Spinal cord (tissue), 10 donors: ENCODE measurements at places on chromosomes 2 and 18.

- no peak for DNase-seq
These were observed 88.4 kb downstream of the DSEL start for GRCh38 chr18:67428158-67428557.

DNA sequence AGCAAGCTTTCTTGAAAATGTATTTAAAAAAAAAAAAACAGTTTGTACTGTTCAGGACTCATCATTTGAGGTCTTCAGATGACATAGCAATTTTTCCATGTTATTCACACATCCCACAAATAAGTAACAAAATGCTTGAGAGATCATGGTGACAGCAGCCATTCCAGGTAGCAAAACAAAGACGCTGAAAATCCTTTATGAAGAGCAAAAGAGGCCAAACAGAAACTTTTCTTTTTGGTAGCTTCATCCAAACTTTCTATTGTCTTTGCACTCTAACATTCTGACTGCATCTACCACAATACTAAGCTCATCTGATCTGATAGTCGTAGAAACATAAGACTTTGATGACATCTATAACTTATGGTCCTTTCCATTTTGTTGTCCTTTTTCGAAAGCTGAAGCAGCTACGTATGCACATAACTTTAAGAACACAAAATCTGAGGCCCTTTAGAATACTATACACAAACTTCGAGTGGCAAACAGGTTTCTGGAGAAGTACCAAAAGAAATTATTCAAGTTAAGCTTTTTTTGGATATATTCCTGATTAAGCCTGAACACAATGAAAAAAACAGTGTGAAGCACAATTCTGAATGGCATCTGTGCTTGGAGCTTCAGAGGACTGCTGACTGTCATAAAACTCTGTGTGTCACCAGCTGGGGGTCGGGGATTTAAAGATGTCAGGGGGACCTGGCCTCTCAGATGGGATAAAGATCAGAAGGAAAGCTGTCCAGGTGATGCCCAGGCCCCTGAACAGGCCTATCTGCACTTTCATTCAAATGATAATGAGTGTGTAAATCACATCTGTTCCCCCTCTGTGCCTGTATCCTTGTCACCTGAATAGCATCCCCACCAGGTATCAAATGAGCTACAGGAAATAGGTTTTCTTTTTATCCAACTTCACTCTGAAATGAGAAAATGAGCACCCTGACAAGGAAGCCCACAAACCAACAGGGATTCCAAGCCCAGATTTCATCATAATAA lies 75.8 kb downstream of the ZEB2 start:
- DNase-seq: peak; percentile 78

DNA sequence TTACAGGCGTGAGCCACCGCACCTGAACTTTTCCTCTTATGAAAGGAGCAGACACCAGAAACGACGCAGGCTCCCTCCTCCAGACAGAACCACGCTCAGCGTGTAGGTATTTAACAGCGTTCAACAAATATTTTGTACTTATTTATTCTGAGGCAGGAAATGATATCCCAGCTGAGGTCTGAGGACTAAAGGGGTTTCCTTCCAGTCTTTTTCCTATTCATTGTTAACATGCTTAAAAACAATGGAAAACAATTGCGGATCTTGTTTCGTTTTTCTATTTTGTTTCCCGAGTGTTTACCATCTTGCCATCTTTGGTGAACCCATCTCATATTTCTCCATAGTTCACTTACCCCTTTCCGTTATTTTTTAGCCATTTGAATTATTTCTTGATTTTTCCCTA lies 43.7 kb upstream of the FOSL2 start:
- no peak for DNase-seq

DNA sequence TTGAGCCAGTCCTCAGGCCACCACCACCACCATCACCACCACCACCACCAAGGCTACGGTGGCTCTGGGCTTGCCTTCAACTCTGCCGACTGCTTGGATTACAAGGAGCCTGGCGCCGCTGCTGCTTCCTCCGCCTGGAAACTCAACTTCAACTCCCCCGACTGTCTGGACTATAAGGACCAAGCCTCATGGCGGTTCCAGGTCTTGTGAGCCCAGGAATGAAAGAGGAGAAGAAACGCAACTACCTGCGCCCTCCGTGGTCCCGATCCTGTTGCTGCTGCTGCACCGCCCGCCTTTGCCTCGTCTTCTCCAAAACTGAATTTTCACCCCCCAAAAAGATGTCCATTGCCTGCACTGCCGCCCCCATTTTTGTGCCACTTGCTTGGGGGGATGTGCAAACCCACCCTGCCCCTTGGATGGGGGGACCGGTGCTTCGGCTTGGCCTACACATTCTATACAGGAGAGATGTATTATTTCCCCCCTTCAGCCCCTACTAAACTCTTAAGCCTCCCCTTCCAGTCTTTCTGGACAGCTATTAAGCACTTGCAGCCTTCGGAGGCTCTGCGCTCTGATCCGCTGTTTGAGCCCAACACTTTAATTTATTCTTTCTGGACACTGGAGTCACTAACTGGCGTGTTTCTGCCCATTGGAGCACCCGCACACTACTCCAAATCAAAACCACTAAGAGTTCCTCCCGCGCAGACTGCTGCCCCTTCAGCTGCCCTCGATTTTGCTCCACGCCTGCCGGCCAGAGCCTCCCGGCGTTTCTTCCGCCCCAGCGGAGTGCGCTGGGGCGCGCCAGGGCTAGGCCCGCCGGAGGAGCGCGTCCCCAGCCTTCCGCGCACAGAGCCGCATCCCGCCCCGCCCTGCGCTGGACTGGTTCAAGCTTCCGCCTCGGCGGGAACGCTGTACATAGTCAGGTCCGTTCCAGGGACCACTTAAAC lies 5.7 kb downstream of the OTX1 start:
- peak; percentile 63 for DNase-seq

DNA sequence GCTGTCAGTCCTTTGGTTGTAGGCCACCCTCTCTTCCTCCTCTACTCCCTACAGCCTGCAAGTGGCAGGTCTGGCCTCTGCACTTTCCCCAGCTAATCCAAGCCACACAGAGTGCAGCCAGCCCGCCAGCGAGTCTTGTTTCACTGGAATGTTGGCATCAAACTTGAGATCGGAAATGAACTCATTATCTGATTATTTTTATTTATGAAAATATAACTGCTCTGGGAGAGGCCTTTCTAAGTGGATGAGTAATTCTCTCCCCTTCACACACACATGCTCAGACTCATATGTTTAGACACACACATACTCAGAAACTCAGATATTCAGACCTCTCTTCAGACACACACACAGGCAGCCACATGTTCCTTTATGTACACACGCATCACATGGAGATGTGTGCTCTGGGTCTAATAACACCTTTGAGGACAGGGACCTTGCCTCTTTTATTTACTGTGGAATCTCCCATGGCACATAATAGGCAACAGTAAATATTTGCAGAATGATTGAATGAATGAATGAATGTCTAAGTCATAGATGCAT lies 151.3 kb downstream of the ZFP36L2 start:
- DNase-seq: no peak

DNA sequence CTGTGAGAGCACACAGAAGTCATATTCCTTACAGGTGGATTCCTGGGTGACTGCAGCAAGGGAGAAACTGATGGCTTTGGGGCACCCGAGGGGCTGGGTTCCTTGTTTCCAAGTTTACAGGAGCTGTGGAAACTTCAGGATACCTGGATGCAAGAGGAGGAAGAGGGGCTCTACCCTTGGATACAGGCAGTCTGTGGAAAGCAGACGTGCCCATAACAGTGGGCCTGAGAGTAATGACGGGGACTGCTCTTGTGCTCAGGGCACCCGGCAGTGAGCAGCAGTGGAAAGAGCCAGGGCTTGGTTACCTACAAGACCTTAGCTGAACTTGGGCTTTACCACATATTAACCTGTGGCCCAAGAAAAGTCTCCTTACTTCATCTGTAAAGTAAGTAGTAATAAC lies 102.2 kb upstream of the TGFA start:
- no peak for DNase-seq

GRCh38 chr2:143440411-143441012 lies 311.3 kb downstream of the ARHGAP15 start:
- DNase-seq: no peak

- DNase-seq: no peak
These were observed 496.1 kb upstream of the SLC39A10 start for GRCh38 chr2:195160963-195161362.

- DNase-seq: no peak
These were observed 26.3 kb downstream of the MEX3C start for GRCh38 chr18:51171223-51171622.

DNA sequence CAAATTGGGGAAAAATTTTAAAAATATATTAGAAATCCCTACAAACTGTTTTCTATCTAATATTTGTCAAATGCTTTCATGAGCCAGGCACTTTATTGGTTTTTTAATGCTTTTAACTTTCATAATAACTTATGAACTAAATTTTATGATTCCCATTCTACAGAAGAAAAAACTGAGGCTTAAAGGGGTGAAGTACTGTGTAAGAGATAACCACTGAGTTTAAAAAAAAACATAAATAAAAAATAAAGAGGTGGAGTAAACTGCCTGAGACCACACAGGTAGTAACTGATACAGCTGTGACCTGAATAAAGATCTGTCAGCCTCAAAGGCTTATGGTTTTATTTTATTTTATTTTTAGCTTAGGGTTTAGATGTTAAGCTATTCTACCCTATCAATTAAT lies 24.7 kb downstream of the PNPT1 start:
- no peak for DNase-seq

- no peak for DNase-seq
These were observed 442.3 kb upstream of the HNMT start for GRCh38 chr2:137521653-137522619.

DNA sequence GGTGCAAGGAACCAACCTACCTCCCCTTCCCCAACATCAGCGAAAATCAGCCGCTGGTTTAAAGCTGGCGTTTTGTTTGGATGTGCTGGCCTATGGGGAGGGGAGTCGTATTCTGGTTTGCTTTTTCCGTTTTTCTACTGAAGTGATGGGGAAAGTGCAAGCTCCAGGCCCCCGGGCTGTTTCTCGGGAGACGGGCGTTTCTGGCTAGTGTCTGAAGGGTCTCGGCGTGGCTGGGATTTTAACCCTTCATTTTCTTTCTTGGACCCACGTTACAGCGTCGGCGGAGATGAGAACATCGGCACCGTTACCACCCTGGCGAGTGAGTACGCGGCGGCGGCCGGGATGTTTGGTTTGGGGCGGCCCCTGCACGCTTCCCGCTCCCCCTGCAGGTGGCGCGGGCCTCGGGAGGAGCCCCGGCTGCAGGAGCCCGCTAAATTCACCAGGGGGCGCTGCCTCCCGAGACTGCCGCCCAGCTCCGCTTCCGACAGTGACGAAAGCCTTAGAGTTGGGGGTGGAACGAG lies 70.7 kb downstream of the PLB1 start:
- peak; percentile 77 for DNase-seq

DNA sequence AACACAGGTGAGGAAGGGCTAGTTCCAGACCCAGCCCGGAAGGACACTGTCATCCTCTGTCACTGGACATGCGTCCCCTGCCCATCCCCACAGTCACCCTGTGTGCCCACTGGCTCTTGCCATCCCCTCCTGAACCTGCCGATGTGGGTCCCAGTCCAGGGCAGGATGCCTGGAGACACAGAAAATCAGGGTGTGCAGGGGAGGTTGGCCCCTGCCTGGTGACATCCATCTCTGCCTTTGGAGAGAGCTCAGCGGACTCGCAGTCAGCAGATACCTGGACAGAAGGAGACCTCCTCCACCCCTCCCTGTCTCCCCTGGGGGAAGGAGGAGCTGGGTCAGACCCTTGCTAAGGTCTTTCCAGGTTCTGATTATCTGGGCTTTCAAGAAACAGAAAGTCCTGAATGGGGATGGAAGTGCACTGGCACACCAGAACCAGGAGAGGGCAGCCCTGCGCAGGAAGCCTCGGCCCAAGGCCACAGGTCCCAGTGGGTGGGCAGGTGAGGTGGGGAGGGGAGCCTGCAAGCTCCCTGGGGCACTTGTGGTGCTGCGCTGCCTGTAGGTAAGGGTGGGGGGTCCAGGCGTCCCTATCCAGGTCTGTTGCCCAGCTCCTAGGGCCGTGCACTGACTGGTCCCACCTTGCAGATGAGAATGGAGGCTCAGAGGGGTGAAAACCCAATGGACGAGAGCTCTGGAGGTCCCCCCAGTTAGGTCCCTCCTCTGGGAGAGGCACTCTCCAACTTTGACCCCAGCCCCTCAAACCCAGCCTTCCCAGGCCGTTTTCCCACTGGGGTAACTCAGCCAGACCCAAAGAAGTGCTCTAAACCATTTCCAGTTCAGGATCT lies 9.7 kb upstream of the OTOS start:
- DNase-seq: no peak

GRCh38 chr18:5103286-5103685 lies 93.8 kb downstream of the AKAIN1 start:
- DNase-seq: no peak

- no peak for DNase-seq
These were observed 31.7 kb upstream of the RAB1A start for GRCh38 chr2:65161551-65162100.

- DNase-seq: no peak
These were observed 14.6 kb upstream of the ALPP start for GRCh38 chr2:232363784-232364615.

GRCh38 chr18:46388286-46388685 lies 268.7 kb downstream of the LOXHD1 start:
- no peak for DNase-seq

GRCh38 chr18:58419587-58420199 lies 209.2 kb downstream of the ALPK2 start:
- DNase-seq: no peak

DNA sequence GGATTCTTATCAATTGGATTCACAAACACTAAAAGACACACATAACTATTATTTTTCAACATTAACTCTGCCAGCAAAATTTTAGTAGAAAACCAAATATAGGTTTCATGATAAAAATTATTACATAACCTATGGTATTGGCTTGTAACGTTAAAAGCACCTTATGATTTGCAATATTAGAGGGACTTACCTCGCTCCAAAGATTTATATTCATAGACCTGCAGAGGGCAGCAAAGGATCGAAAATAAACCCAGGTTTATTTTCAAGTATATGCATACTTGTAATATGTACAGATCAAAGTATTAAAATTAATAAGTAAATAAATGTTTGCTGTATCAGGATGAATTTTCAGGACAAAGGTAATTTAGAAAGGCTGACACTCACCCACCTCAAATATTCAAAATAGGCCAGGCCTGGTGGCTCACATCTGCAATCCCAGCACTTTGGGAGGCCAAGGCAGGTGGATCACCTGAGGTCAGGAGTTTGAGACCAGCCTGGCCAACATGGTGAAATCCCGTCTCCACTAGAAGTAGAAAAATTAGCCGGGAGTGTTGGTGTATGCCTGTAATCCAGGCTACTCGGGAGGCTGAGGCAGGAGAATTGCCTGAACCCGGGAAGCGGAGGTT lies 45.3 kb downstream of the LRPPRC start:
- no peak for DNase-seq

- peak; percentile 75 for DNase-seq
These were observed 187.3 kb downstream of the VAPA start for GRCh38 chr18:10100941-10101701.

- DNase-seq: no peak
These were observed 193.7 kb downstream of the DNER start for GRCh38 chr2:229520691-229521096.

GRCh38 chr2:224308272-224308911 lies 93.5 kb downstream of the FAM124B start:
- no peak for DNase-seq

GRCh38 chr2:196046123-196046917 lies 22.3 kb downstream of the DNAH7 start:
- DNase-seq: no peak
